ENCODE measurements at places on chromosomes 5 and 9.

GRCh38 chr5:99865159-99865558 is 670.0 kb upstream of the FAM174A start:
- DNase-seq: no peak

DNA sequence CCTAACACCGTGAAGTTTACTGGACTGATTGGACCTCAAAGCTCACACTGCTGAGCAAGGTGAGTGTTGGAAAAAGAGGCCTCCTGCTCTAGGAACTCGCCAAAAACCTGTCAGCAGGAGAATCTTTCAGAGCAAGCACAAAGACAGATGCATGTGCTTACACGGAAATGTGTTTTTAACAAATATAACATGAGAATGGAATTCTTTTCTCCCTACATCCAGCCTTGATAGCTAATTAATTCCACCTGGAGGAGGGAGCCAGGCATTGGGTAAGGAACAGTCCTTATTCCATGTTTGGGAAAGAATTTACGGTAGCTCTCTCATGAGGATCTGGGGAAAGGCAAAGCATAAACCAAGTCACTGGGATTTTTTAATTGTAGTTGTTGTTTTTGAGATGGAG is 98.8 kb downstream of the KLF4 start:
- no peak for DNase-seq

GRCh38 chr5:9707732-9708462 is 77.7 kb upstream of the TAS2R1 start:
- no peak for DNase-seq

DNA sequence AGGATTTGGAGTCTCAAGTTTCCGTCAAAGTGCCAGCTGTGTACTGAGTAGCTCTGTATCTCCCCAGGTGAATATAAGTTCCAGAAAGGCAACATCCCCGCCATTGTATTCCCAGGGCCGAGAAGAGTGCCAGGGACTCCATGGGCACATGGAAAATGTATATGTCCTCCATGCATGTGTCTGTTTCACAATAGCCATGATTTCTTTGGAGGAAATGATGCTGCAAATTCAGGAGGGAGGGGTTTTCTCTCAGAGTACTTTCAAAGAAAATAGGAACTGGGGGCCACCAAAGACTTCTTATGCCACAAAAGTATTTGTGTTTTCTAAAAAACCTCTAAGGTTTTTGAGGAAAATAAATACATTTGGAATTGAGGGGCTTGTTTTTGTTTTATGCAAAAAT is 524.6 kb downstream of the BNC2 start:
- DNase-seq: no peak

GRCh38 chr5:122985954-122986721 is 50.4 kb downstream of the PPIC start:
- no peak for DNase-seq

- DNase-seq: no peak
These were observed 51.5 kb upstream of the SH3PXD2B start for GRCh38 chr5:172505845-172506244.

GRCh38 chr5:110034056-110034600 is 344.4 kb downstream of the MAN2A1 start:
- no peak for DNase-seq

GRCh38 chr5:37918424-37918823 is 78.6 kb upstream of the GDNF start:
- DNase-seq: no peak

DNA sequence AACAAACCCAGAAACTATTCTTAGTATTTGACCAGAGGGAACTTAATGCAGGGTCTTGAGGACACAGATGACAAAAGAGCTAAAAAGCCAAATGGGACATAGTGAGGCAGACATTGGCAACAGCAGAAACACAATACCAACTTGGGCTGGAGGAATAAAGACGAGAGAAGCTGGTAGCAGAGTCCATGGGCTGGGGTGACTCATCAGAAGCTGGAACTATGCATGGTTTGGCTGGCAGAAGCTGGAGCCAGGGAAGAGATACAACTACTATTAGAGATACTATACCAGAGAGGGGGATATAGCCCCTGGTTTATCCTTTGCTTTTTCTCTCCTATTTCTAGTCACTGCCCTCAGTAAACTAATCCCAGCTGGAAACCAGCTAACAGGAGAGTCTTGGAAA is 29.2 kb upstream of the DPYSL3 start:
- DNase-seq: no peak

- no peak for DNase-seq
These were observed 26.5 kb upstream of the MROH2B start for GRCh38 chr5:41097642-41098041.

All from DMS79 (cell line).